ENCODE measurements at places on chromosomes 4 and X.

DNA sequence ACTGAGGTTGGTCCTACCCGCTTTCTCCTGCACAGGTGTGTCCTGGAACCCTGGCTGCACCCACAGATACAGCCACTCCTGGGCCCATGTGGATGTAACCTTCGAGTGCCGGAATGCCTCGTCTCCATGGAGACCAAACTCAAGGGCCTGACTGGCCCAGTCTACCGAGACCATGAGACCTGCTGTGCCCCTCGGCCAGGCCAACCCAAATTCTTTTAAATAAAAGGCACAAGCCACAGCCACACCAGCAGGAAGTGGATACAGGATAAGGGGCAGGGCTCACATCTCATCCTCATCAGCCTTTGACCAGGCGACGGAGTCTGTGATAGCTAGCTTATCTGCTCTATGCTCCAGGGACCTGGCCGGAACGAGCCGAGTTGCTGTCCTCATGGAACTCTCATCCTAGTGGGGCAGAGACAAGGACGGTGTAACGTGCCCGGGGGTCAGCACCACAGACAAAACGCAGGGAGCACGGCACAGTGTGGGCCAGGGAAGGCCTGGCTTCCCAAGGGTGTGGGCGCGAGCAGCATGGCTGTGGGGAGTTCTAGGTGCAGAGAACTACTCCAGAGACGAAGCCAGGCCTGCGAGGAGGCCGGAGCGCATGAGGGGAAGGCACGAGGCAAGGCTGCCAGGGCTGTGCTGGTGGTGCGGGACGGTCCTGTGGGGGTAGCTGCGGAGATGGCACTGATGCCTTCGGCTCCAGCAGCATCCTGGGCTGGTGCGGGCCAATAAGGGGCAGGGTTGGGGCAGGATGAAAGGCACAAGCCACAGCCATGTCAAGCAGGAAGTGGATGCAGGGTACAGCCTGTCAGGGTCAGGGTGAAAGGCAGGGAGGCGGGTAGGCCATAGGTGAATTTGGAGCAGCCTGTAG, 22.7 kb downstream of the NOP14 start:
- DNase-seq, result no peak

DNA sequence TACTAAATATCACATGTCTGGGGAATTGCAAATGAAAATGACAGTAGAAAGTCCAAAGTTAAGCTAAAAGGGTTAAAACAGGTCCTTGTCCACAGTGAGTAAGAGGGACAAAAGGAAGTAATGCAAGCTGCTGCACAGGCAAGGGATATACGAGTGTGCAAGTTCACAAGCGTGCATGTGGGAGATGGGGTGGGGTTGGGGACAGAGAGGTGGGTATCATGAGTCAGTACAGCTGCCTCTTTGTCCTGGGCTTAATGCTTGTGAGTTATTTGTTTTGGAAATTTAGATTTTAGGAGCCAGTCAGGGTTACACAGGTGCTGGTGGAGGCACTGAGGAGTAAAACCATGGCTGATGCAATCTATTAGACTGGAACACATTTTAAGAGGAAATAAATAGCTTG, 3.3 kb upstream of the GPRASP2 start:
- no peak for DNase-seq

DNA sequence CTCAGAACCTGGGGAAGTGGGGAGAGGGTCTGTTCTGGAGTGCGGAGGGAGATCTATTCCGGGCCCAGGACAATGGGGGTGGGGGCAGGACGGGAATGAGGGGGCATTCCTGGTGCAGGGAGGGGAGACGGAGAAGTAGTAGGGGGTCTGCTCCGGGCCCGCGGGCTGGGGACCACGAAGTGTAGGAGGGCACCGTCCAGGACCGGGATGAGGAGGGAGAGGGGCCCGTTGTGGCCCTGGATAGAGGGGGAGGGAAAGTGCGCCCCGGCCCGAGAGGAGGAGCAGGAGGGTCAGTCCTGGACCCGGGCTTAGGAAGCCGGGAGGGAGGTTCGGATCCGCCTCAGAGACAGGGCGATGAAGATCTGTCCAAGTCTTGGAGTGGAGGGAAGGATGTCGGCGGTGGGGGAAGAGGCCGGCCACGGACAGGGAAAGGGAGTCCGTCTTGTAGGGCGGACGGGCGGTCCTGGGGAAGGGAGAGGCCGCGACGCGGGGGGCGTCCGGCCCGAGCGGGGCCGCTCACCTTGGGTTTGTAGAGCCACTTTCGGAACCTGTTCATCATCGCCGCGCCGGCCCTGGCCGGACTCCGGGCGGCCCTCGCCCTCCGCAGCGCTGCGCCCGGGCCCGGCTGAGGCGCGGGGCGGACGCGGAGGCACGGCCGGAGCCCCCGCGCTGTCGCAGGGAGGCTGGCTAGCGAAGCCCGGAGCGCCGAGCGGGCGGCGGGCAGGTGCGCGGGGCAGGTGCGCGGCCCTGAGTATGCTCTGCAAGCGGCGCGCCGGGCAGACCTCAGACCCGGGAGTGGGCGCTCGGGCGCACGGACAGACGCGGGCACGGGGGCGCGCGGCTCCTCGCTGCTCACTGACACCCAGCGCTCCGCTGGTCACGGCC, at the start of gene ZFYVE28:
Gene ZFYVE28 (minus strand): TSS at position 881 of the 885 bp plus-strand sequence. CDS start 322 bp downstream, at position 559.
- DNase-seq, result no peak

- DNase-seq, result no peak
These were observed 160.1 kb downstream of the STK32B start for GRCh38 chr4:5211282-5211839.

DNA sequence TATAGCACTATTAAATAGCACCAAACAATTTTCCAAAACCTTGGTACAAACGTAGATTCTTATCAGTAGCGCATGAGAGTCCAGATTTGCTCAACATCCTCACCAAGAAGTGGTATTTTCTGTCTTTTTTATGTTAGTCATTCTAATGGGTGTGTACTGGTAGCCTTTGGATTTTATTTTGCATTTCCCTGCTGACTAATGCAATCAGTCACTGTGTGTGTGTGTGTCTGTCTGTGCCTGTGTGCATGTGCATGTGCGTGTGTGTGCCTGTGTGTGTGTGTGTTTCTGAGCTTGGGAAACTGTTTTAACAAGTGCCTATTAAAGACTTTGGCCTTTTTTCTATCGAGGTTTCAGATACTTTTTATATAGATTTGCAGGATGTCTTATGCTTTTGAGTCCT, 82.2 kb upstream of the MAGEA10 start:
- no peak for DNase-seq

DNA sequence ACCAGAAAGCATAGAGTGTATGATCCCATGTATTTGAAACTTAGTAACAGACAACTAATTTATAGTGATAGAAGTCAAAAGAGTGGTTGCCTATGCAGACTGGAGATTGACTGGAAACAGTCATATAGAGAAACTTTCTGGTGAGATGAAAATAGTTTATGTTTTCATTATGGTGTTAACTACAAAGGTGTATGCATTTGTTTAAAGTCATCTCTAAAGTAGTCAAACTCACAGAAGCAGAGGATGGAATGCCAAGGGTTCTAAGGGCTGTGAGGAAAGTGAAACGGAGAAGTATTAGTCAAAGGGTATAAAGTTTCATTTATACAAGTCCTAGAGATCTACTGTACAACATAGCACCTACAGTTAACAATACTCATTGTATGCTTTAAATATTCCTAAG, 45.8 kb downstream of the ENOX2 start:
- no peak for DNase-seq

DNA sequence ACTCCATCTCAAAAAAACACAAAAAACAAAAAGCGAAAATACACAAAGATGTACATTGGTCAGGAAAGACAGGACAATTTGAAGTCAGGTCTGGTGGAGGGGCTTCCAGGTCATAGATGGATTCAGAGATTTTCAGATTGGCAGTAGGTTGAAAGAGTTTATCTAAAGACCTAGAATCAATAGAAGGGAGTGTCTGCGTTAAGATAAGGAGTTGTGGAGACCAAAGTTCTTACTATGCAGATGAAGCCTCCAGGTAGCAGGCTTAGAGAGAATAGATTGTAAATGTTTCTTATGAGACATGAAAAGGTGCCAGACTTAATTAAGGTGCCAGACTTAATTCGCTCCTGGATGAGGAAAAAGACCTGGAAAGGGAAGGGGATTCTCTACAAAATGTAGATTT, 6.9 kb upstream of the RPS3A start:
- DNase-seq, result no peak

- DNase-seq, result no peak
These were observed 228.2 kb downstream of the PCDH10 start for GRCh38 chr4:133377286-133377685.

- DNase-seq, result peak; percentile 79
These were observed 94.9 kb upstream of the MYOZ2 start for GRCh38 chr4:119040694-119041185.

DNA sequence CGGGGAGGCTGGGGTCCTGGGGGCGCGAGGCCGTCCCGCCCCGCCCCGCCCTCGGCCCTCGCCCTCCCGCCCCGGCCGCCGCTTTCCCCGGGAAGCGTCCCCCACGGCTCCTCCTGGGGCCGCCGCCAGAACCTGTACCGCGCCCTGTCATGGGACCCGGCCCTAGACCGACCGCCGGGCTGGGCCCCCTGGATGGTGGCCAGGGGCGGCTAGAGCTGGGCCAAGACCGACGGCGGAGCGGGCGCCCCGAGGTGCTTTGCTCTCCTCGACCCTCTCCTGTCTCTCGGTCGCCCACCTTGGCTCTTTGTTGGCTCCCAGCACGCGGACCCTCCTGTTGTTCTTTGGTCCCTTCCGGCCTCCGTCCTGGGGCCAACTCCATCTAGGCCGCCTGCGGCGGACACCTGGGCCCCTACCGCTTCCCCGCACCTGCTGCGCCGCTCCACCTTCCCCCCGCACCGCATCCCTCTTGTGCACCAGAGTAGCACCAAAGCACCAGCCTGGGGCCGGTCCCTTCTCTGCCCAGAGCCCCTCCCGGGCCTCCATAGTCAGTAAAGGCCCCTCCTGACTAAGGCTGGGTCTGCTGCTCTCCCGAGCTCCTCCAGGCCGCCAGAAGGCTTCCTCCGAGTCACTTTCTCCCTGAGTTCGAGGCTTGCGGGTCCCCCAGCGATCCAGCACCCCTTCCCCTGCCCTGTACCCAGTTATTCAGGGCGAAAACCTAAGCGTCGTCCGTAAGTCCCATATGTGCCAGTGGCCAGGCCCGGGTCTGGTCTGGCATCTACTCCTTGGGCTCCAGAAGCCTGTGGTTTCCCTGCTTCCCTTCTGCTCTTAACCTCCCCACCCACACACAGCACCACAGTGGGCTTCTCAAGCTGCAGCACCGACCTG, 587 bp downstream of the TACC3 start:
- no peak for DNase-seq

DNA sequence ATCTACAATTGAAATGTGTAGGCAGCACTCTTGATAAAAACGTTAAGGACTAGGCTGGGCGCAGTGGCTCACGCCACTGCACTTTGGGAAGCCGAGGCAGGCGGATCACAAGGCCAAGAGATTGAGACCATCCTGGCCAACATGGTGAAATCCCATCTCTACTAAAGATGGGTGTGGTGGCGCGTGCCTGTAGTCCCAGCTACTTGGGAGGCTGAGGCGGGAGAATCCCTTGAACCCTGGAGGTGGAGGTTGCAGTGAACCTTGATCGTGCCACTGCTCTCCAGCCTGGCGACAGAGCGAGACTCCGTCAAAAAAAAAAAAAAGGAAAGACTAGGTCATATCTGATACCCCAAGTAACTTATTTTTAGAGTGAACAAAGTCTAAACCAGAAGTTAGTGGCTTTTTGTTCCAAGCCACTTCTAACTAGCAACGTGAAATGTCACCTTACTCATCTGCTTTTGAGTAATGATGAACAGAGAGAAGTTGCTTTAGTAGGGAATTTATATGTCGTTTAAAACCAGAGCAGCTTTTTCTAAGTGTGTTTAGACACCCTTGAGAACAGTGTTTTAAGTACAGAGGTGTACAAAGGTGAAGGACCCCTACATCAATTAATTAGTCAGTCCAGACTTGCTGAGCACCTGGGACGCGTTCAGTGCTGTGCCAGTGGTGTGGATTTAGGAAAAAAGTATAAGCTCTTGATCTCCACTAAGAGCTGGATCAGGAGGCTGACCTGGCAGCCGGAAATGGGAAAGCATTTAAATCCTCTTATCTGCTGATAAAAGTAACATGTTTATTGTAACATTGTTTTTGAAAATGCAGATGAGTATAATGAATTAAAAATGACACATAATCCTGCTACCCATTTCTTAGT, 23.5 kb downstream of the SPRY1 start:
- DNase-seq, result no peak

DNA sequence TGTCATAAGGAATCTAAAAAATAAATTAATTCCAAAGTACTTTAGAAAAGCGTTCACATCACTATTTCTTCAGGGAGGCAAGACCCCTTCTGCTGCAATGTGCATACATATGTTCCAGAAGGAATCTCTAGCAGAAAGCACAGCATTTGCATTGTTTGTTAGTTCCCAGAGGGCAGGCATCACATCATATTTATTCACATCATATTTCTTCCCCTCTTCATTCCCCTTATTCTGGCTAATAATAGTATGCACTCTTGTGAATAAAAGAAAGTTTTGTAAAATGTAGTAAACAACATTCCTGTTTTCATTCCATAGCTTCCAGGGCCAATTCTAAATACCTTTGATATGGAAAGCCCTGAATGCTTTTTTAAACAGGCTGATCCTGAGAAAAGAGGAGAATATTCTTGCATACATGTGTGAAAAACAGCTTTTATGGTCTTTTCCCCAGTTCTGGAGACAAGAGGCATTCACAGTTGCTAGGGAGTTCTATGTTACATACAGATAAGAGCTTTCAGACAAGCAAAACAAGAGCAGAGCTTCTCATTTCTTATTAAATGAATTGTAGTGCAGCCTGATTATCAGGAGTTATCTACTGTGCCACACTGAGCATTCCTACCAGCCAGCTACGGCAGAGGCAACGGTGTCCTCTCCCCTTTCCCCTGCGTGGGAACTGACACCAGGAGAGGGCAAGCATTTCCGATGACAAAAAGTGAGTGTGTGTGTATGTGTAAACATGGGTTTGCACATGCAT, 15.2 kb downstream of the GATB start:
- DNase-seq, result peak; percentile 41

GRCh38 chr4:2273657-2274319, 11.9 kb upstream of the MXD4 start:
- no peak for DNase-seq

DNA sequence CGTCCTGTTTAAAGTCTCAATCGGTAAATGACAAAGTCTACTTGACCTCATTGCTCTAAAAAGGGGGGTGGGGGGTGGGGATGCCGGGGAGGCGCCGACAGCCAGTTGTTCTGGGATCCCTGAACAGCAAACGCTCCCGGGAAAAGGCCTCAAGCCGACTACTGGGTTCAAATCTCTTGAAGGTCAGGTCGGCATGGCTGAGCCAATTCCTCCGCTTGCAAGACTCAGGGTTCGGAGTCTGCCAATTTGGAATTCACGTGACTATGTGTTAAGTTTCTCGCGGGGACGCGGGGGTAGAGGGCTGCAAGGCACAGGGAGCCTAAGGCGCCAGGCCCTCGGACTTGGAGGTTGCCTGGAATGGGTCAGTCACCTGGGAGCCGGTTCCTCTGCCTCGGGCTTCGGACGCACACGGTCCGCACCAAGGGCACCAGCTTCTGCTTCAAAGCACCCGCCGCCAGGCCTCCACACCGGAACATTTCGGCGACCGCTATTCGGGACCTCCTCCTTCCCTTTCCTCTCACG, 399 bp downstream of the AIFM1 start:
- DNase-seq, result no peak

GRCh38 chr4:76449362-76449767, 14.3 kb downstream of the SHROOM3 start:
- DNase-seq, result no peak

Measured in GM04503 (cell line).